Right ventricle myocardium inferior (tissue), 1 donor: ENCODE measurements at places on chromosomes 3 and 15. TPM values are rescaled to one million over a fixed set of nuclear protein-coding genes. Genes with fewer than 3 reads are reported as not detected.

Gene ANKDD1A
- 1.1 TPM for total RNA-seq

GRCh38 chr3:108389372-108389771 lies 93.0 kb downstream of the HHLA2 start:
- DNase-seq = no peak

Gene P3H2
- total RNA-seq = 1.3 TPM

DNA sequence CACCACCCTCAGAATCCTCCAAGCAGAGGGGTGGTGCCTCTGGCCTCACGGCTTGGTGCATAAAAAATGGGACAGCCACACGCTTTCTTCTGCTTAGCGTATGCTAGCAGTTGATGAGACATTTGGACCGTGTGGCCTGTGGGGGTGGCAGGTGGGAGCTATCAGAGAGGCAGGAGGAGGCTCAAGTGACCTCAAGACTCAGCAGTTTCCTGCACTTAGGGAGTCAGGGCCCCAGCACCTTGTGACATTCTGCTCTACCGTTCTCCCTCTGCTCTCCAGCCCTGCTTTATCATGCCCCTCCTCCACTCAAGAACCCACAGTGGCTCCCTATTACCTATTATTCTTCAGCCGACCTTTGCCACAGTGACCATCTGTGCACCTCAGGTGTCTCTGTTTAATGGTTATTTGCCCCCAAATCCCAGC lies 41.0 kb upstream of the CGNL1 start:
- no peak for DNase-seq

DNA sequence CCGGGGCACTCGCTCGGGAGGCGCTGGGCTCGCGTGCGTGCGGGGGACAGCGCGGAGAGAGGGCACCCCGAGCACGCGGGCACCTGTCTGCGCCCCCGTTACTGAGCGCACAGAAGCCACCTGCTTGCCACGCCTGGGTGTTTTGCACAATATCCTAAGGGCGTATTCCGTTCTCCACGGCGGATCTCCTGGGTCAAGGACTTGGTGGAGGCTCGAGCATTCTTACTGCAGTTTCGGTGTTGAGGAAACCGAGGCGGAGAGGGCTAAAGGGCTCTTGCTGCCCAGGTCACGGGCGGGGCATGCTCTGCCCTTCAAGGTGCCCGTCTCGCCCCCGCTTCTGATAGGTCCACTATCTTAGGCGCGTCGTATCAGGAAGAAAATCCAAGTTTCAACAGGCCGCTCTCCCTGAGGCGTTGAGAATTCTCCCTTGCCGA lies 526 bp downstream of the GPD1L start:
- no peak for DNase-seq

Gene RAB6B
- total RNA-seq = 58.8 TPM

Gene CNTN4
- total RNA-seq = 2.5 TPM

GRCh38 chr15:64813075-64813474 lies 12.4 kb downstream of the PIF1 start:
- no peak for DNase-seq

GRCh38 chr15:89404023-89404422 lies 69.4 kb upstream of the POLG start:
- no peak for DNase-seq

- no peak for DNase-seq
These were observed 28.1 kb downstream of the ARNT2 start for GRCh38 chr15:80432345-80432702.

Gene AGBL1
- not detected for total RNA-seq

GRCh38 chr3:106514431-106514830 lies 645.6 kb upstream of the CBLB start:
- no peak for DNase-seq

GRCh38 chr15:57643826-57644225 lies 52.1 kb downstream of the MYZAP start:
- no peak for DNase-seq

DNA sequence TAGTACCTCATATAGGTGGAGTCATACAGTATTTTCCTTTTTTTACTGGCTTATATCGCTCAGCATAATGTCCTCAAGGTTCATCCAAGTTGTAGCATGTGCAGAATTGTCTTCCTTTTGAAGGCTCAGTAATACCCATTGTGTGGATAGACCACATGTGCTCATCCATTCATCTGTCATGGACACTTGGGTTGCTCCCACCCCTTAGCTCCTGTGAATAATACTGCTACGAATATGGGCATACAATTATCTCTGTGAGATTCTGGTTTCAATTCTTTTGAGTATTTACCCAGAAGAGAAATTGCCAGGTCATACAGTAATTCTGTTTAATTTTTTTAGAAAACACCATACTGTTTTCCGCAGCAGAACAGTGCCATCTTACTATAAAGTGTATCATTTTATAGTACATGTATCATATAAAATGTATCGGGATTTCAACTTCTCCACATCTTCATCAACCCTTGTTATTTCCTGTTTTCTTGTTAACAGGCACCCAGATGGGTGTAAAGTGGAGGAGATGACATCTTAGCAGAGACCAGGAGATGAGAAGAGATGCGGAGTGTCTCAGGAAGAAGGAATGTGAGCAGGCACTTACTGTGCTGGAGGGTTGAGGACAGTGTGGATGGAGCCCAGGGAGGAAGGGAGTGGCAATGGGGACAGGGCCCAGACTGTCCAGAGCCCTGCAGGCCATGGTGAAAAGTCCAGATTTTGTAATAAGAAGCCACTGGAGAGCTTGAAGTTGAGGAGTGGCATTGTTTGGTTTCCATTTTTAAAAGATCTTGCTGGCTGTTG lies 27.0 kb upstream of the PRR23E start:
- DNase-seq = no peak

- no peak for DNase-seq
These were observed 244.5 kb downstream of the CACNA2D3 start for GRCh38 chr3:54366839-54367238.

DNA sequence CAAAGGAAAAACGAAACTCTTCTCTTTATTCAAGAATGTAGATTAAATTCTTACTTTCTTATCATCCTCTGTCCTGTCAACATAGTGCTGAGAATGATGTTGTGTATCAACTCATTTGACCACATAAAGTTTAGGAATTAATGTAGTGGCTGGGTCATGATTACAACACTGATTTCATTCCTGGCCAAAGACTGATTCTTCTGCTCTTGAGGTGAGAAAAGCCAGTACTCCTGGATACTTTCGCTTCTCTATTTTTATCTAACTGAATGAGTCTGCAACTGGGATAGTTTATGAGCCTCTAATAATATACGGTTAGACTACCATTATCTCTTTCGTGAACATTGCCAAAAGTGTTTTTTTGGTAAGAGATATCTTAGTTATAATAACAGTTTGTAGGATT lies 173.0 kb downstream of the LPP start:
- DNase-seq = no peak

GRCh38 chr15:62625429-62626033 lies 417.0 kb upstream of the TPM1 start:
- DNase-seq = no peak

- no peak for DNase-seq
These were observed 218.4 kb upstream of the MLF1 start for GRCh38 chr3:158352551-158352950.

GRCh38 chr3:169218314-169218983 lies 445.1 kb downstream of the MECOM start:
- no peak for DNase-seq

- no peak for DNase-seq
These were observed 3.2 kb upstream of the SLC9A9 start for GRCh38 chr3:143851331-143852017.

Gene THAP10
- 3.7 TPM for total RNA-seq

GRCh38 chr15:83470887-83471286 lies 23.7 kb downstream of the SH3GL3 start:
- DNase-seq = no peak
